ENCODE measurements at places on chromosomes 13 and 19.

DNA sequence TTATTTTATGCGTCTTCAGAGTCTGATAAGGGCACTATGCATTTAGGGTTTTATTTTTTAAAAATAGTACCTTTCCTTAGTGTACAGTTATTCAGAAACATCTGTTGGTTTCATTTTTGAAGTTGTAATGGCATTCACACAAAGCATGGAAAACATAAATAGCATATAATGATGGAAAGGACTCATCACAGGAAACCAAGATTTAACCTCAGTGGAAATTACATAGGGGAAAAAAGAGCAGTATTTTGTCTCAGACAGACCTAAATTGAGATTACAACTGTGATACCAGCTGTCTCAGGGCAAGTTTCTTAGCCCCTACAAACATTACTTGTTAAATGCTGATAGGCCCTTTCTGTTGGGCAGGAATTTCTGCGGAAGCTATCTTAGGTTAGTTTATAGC lies 57.2 kb downstream of the NHLRC3 start:
- no peak for DNase-seq

DNA sequence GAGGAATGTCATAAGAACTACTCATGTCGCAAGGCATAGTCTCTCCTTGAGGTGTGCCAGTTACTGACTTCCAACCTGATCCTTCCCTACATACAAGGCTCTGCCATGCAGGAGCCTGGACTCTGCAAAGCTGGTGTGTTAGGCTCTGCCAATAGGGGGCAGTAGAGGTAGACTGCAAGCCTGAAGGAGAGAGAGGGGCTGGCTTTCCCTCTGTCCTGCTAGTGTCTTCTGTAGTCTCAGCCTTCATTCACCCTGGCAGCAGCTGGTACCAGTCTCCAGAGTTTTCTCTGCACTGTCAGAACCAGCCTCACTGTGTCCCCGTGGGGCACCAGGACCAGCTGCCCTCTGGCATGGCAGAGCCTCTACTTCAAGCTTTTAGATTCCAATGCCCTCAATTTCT lies 14.5 kb downstream of the SHISA2 start:
- no peak for DNase-seq

DNA sequence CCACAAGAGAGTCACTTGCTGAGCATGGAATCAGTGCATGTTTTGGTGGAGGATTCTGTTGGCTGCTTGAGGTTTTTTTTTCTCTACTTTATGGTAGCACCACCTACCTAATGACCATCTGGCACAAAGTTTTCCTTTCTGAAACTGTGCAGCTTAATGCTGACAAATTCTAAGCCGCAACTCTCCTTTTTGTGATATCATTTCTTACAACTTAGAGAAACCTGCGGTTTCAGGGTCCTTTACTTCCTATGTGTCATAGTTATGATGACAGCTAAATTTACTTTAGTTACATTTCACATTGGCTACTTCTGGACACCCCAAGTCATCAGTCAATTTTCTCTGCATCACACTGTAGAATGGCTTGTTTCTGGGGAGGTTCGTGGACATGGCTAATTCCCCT lies 115.4 kb upstream of the TMTC4 start:
- DNase-seq: no peak

DNA sequence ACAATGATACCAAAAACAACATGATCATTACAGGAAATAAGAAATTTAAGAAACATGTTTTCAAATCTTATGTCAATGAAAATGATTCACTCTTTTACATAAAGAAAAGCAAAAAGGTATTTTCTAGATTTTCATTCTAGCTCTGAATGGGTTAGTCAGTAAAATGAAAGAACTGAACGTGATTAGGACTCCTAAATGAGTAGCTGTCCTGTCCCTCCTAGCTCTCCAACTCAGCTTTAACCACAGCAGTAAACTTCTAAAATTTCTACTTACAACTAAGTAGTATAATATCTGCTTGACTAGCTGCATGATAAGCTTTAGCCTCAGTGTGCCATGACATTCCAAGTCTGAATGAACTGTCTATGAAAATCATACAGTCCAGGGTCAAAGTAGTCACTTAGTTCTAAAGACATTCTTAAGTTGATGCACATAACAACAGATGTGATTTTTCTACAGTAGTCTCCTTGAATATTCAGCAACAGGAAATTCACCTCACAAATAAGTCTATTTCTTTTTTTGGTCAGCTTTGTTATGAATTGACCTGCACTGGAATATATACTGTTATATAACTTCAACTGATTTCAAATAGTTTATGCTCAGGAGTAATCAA lies 136.4 kb downstream of the MYCBP2 start:
- DNase-seq: no peak

Data from amniotic stem cell (primary cell).